ENCODE measurements at places on chromosomes 1 and 21. TPM values are rescaled to one million over a fixed set of nuclear protein-coding genes. Genes with fewer than 3 reads are reported as not detected.

Gene BGLAP
- 0.28 TPM for total RNA-seq

Gene SMIM34
- not detected for total RNA-seq

Gene GIPC2
- 10.9 TPM for total RNA-seq

Gene GJC2
- 0.79 TPM for total RNA-seq

DNA sequence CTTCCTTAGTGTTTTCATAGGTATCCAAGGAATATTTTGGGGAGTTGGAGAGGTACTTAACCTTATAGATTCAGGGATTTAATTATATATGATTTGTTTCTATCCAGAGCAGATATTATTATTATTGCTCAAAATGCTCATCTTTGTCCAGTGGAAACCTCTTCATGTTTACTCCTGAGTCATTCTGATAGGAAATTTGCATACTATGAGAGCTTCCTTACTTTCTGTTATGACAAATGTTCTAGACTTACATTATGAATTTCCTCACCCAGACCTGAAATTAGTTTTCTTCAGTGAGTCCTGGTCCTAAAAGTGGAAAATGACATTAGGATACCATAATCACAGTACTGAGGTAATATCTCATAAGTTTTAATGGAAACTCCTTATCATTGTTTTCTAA lies 57.5 kb upstream of the PLPPR5 start:
- no peaks in the 10 kb centered on the region for H3K36me3 ChIP-seq
- no peak overlapping the region for H3K27ac ChIP-seq
- no peaks in the 10 kb centered on the region for H3K27me3 ChIP-seq
- no peaks in the 10 kb centered on the region for H3K4me1 ChIP-seq
- no peak for DNase-seq
- H3K4me3 ChIP-seq, result no peak overlapping the region

- no peaks in the 10 kb centered on the region for H3K36me3 ChIP-seq
- no peak for DNase-seq
- H3K4me3 ChIP-seq, result no peak overlapping the region
- no peaks in the 10 kb centered on the region for H3K27me3 ChIP-seq
- no peak overlapping the region for H3K27ac ChIP-seq
Measured at GRCh38 chr1:243727503-243728203, 122.4 kb downstream of the AKT3 start.

DNA sequence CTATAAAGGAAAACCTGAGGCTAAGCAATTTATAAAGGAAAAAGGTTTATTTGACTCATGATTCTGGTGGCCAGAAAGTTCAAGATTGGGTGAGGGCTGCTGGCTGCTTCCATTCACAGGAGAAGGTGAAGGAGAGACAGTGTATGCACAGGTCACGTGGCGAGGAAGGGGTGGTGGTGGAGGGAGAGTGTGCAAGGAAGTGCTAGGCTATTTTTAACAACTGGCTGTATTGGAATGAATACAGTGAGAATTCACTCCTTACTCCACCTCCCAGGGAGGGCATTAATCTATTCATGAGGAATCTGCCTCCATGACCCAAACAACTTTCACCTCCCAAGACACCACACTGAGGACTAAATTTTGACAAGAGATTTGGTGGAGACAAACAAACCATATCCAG lies 51.0 kb downstream of the SYDE2 start:
- no peak overlapping the region for H3K4me3 ChIP-seq
- no peaks in the 10 kb centered on the region for H3K36me3 ChIP-seq
- no peak overlapping the region for H3K27ac ChIP-seq
- H3K27me3 ChIP-seq, result no peaks in the 10 kb centered on the region
- H3K4me1 ChIP-seq, result peaks cover 6% of the 10 kb centered on the region

- DNase-seq, result no peak
- H3K27ac ChIP-seq, result no peak overlapping the region
- H3K4me3 ChIP-seq, result no peak overlapping the region
Measured at GRCh38 chr1:36696261-36696940, 213.7 kb upstream of the CSF3R start.

DNA sequence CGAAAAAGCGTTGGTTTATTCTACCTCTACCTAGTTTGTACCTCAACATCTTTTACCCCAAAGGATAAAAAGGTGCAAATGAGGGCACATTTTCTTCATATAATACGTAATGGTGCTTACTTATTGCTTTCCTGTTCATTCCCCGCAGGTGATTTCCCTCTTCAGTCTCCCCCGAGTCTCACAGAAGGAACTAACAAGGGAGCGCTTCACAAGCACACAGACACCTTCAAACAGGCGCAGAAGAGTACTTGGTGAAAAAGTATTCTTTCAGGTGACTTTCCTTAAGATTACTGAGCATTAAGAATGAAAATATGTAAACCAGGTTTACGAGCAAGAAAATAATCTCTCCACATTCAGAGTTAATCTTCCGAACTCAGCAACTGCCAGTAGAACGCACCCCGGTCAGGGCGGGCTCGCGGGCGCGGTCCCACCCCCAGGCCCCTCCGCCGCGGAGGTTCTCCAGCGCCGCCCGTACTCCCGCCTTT lies 511 bp upstream of the RABGAP1L start:
- DNase-seq, result no peak
- H3K27ac ChIP-seq, result peak overlapping the region; percentile 95
- H3K4me3 ChIP-seq, result peak overlapping the region; percentile 60
- H3K4me1 ChIP-seq, result peaks cover 9% of the 10 kb centered on the region
- H3K27me3 ChIP-seq, result no peaks in the 10 kb centered on the region

- no peaks in the 10 kb centered on the region for H3K36me3 ChIP-seq
- H3K27ac ChIP-seq, result no peak overlapping the region
- no peak for DNase-seq
- no peaks in the 10 kb centered on the region for H3K27me3 ChIP-seq
- no peak overlapping the region for H3K4me3 ChIP-seq
- no peaks in the 10 kb centered on the region for H3K4me1 ChIP-seq
Measured at GRCh38 chr1:116806245-116806644, 52.0 kb downstream of the CD2 start.

- no peak overlapping the region for H3K27ac ChIP-seq
- H3K36me3 ChIP-seq, result no peaks in the 10 kb centered on the region
- no peak for DNase-seq
- peaks cover 2% of the 10 kb centered on the region for H3K4me1 ChIP-seq
Measured at GRCh38 chr1:204721373-204722055, 36.0 kb upstream of the LRRN2 start.

DNA sequence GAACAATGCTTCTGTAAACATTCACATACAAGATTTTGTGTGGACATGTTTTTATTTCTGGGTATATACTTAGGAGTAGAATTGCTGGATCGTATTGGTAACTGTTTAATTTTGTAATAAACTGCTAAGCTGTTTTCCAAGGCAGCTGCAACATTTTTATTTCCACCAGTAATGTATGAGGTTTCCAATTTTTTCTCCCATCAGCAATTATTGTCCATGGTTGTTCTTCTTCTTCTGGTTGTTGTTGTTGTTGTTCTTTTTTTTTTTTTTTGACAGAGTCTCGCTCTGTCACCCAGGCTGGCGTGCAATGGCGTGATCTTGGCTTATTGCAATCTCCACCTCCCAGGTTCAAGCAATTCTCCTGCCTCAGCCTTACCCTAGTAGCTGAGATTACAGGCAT lies 26.9 kb downstream of the ZYG11B start:
- H3K27me3 ChIP-seq, result no peaks in the 10 kb centered on the region
- no peak overlapping the region for H3K4me3 ChIP-seq
- peaks cover 11% of the 10 kb centered on the region for H3K4me1 ChIP-seq
- H3K36me3 ChIP-seq, result peaks cover 2% of the 10 kb centered on the region
- no peak for DNase-seq
- no peak overlapping the region for H3K27ac ChIP-seq

DNA sequence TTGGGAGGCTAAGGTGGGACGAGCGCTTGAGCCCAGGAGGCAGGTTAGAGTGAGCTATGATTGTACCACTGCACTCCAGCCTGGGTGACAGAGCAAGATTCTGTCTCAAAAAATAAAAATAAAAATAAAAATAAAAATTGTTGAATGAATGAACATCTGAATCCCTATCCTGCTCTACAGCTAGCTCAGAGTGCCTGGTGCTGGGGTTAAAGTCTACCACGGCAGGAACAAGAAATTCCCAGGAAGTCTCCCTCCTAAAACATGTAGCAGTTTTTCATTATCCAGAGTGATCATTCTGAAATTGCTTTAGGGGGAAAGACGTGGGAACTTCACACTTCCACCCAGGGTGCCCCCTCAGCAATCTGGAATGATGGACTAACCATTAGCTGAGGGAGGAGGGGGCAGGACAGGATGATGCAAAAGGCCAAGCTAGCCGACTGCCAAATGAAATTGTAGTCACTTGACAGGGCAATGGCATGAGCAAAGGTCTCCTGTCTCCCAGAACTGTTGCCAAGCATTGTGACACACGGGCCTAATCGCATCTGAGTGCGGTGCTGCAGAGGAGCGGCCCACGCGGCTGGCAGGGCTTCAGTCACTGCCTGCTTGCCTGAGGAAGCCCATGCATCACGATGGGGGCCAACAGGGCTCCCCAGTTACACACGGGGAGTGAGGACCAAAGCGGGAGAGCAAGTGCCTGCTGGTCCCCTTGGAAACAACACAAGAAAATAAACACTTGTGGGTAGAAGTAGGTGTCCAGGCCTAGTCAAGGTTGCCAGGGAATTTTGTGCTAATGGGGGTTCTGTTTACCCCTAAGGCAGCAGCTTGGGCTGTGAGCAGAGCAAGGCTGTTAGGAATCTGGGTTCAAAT lies 85.7 kb downstream of the NENF start:
- H3K4me3 ChIP-seq, result no peak overlapping the region
- peak overlapping the region; percentile 44 for H3K27ac ChIP-seq
- H3K27me3 ChIP-seq, result no peaks in the 10 kb centered on the region

DNA sequence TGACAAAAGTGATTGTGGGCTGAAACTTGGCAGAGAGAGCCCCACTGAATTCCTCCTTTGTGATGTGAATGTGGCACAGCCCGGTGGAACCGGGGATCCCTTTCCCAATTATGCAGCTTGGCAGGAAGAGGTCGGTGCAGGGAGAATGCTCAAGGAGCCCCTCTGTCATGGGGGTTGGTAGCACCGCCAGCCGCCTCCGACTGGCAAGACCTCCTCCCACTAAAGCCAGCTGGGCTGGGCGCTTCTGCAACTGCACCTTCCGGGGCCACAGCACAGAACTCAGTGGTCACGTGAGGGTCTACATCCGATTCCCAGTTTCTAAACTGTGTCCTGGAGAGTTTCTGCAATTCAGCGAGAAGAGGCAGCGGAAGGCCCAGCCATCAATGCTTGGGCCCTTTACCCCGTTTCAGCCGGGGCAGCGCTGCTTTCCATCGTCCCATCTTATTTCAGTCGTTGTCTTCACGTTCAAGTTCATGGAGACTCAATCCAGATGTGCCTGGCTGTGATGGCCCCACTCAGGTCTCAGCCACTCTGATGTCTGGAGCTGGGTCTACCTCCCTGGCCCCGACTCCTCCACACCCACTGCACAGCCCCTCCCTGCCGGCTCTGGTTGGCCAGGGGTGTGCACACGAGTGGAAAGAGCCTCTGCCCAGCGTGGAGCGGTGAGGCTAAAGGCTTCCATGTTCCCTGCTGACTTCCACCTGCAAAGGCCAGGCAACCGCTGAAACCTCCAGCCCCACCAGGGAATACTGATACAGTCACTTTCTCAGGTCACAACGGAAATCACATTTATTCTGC lies 39.8 kb upstream of the FHAD1 start:
- H3K27me3 ChIP-seq, result no peaks in the 10 kb centered on the region
- no peak overlapping the region for H3K4me3 ChIP-seq
- no peak for DNase-seq
- no peak overlapping the region for H3K27ac ChIP-seq
- no peaks in the 10 kb centered on the region for H3K36me3 ChIP-seq

GRCh38 chr1:61253912-61254633 lies 171.7 kb downstream of the NFIA start:
- H3K27ac ChIP-seq, result peak overlapping the region; percentile 54
- DNase-seq, result no peak
- H3K4me1 ChIP-seq, result peaks cover 18% of the 10 kb centered on the region
- H3K27me3 ChIP-seq, result no peaks in the 10 kb centered on the region
- no peak overlapping the region for H3K4me3 ChIP-seq
- no peaks in the 10 kb centered on the region for H3K36me3 ChIP-seq

GRCh38 chr1:47317841-47318240 lies 3.9 kb upstream of the STIL start:
- no peak overlapping the region for H3K4me3 ChIP-seq
- no peaks in the 10 kb centered on the region for H3K36me3 ChIP-seq
- H3K27me3 ChIP-seq, result no peaks in the 10 kb centered on the region
- DNase-seq, result no peak

GRCh38 chr1:115496904-115497527 lies 144.8 kb upstream of the VANGL1 start:
- no peak overlapping the region for H3K27ac ChIP-seq
- H3K36me3 ChIP-seq, result no peaks in the 10 kb centered on the region
- no peaks in the 10 kb centered on the region for H3K27me3 ChIP-seq
- H3K4me1 ChIP-seq, result no peaks in the 10 kb centered on the region

DNA sequence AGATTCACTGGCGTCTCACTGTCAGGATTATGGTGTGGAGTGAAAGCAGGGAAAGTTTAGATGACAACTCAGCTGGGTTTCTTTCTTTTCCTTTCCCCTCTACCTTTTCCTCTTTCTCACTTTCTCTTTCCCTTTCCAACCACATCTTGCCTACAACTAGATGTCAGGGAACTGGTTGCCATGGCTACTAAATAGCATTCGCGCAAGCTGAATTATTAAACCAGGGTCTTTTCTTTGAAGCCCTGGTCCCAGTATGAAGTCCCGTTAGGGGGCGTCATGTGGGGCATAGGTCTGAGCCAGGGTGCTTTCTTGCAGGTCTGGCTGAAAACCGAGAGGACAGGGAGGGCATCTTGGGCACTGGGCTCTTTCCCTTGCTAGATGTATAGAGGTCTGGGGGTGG lies 168.4 kb upstream of the CACNA1E start:
- DNase-seq, result no peak
- H3K27me3 ChIP-seq, result peaks cover 7% of the 10 kb centered on the region
- H3K4me3 ChIP-seq, result no peak overlapping the region
- no peaks in the 10 kb centered on the region for H3K36me3 ChIP-seq

- H3K36me3 ChIP-seq, result no peaks in the 10 kb centered on the region
- H3K4me1 ChIP-seq, result peaks cover 5% of the 10 kb centered on the region
- no peak for DNase-seq
- no peak overlapping the region for H3K4me3 ChIP-seq
- no peaks in the 10 kb centered on the region for H3K27me3 ChIP-seq
Measured at GRCh38 chr21:42225571-42226155, 6.7 kb downstream of the ABCG1 start.

GRCh38 chr1:59640851-59641250 lies 173.9 kb upstream of the HOOK1 start:
- H3K4me1 ChIP-seq, result no peaks in the 10 kb centered on the region
- no peaks in the 10 kb centered on the region for H3K36me3 ChIP-seq

- no peaks in the 10 kb centered on the region for H3K4me1 ChIP-seq
- DNase-seq, result no peak
- H3K27ac ChIP-seq, result no peak overlapping the region
- peaks cover 44% of the 10 kb centered on the region for H3K36me3 ChIP-seq
- H3K4me3 ChIP-seq, result no peak overlapping the region
- H3K27me3 ChIP-seq, result no peaks in the 10 kb centered on the region
Measured at GRCh38 chr1:229642376-229642775, 16.3 kb downstream of the URB2 start.

- no peaks in the 10 kb centered on the region for H3K27me3 ChIP-seq
- no peaks in the 10 kb centered on the region for H3K36me3 ChIP-seq
- no peak overlapping the region for H3K27ac ChIP-seq
- H3K4me1 ChIP-seq, result no peaks in the 10 kb centered on the region
- DNase-seq, result no peak
Measured at GRCh38 chr1:199352351-199352750, 675.2 kb upstream of the NR5A2 start.

- H3K4me3 ChIP-seq, result no peak overlapping the region
- H3K4me1 ChIP-seq, result no peaks in the 10 kb centered on the region
- H3K36me3 ChIP-seq, result no peaks in the 10 kb centered on the region
- no peak overlapping the region for H3K27ac ChIP-seq
- H3K27me3 ChIP-seq, result no peaks in the 10 kb centered on the region
- no peak for DNase-seq
Measured at GRCh38 chr1:93031711-93032110, 47.4 kb upstream of the MTF2 start.

GRCh38 chr1:176243746-176244145 lies 36.7 kb upstream of the COP1 start:
- no peaks in the 10 kb centered on the region for H3K4me1 ChIP-seq
- no peaks in the 10 kb centered on the region for H3K27me3 ChIP-seq
- DNase-seq, result no peak
- no peaks in the 10 kb centered on the region for H3K36me3 ChIP-seq
- no peak overlapping the region for H3K4me3 ChIP-seq
